Smooth muscle cell of the pulmonary artery (primary cell): ENCODE measurements at places on chromosomes 12 and 14. TPM values are rescaled to one million over a fixed set of nuclear protein-coding genes. Genes with fewer than 3 reads are reported as not detected.

Gene COX8C
- not detected in 2 replicates for total RNA-seq

Gene BBOF1
- 6.0 and 6.1 TPM in 2 replicates for total RNA-seq

Gene GALNT9
- 0.07 and 0.86 TPM in 2 replicates for total RNA-seq

Gene SLC6A13
- total RNA-seq: 0.30 TPM in 1 of 2 replicates, not detected in the other

Gene HSPA2
- total RNA-seq: 18.0 and 23.3 TPM in 2 replicates
